ENCODE measurements at places on chromosomes 11 and 22.

DNA sequence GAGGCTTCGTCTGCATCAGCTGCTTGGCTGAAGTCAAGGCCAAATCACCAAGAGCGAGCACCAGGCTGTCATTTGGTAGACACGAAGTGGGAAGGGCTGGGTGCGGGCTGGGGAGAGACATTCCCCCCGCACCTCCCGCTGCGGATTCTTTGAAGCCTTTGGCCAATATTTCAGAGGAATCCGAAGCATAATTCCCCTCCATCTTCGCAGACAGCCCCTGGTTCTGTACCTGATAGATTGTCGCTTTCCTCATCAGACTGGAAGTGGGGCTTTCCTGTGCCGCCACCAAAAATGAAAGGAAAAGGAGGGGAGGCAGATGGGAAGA is 15.3 kb downstream of the BLID start:
- DNase-seq, result no peak

- DNase-seq, result no peak
Measured at GRCh38 chr22:17749605-17750395, 24.5 kb downstream of the BID start.

- no peak for DNase-seq
Measured at GRCh38 chr22:50717709-50718351, 20.2 kb upstream of the ACR start.

GRCh38 chr22:31830721-31831070 is 76.9 kb downstream of the DEPDC5 start:
- DNase-seq, result no peak
